ENCODE measurements at places on chromosomes 7 and 10.
A peak's percentile ranks its signal among the peaks of the same experiment; 100 is the strongest.

DNA sequence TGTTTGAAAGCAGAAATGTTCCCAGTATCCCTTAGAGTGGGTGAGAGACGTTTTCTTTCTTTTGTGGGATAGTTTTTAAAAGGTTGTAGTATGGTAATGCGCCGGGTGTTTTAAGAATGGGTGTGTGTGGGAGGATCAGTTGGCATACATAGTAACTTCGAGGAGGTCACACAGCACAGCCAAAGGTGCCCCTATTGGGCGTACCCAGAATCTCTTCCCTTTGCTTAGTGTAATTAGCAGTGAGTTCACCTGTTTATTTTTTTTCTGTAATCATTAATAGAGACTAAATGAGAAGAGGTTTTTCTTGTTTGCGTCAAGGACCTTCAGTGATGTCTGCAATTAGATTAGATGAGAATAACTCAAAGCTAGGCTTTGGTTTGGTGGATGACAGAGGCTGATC, 1.5 kb downstream of the PLEKHA8 start:
- DNase-seq: no peak

DNA sequence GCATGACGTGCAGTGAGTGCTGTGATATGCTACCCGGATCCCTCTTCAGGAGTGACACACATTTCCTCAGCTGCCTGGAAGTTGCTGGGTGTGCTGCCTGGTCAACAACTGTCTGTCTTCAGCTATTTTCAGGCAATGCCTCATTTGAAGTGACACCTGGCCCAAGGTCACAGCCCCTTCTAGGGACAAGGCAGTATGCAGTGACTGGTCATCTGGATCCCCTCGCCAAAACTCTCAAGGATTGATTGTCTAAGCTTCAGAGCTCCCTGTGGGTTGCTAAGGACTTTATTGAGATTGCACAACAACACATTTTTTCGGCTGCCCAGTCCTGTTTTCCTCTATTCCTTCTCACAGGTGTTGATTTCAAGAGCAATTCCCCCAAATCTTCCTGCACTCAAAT, 108.8 kb downstream of the GNAI1 start:
- DNase-seq: no peak

DNA sequence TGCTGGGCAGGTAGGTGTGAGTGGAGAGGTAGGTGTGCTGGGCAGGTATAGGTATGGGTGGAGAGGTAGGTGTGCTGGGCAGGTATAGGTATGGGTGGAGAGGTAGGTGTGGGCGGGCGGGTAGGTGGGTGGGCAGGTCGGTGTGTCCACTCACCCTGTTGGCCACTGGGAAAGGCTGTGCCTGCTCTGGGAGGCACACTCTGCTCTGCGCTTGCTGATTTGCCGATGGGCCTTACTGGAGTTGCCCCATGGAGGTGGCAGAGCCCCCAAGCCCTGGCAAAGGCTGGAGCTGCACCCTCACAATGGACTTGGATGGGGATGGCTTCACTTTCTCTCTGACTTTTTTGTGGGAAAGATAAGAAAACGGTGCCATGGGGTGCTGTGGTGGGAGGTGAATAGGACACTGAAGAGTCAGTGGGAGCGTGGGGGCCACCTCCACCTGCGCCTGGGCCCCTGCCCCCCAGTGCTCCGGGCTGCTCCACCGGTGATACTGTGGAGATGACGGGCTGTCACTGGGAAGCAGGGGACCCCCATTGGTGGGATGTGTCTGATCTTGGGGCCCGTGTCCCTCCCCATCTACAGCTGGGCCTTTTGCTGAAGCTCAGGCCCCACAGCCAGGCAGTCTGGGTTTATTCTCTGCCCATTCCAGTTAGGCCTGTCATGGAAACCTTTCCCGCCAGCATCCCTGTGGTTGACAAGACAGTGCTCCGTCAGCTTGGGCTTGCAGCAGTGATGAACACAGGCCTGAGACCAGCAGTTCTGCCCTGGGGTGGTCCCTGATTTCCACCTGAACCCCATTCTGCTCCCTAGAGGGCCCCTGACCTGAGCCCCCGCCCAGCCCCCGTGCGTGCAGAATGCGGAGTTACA, 75.0 kb downstream of the NKX6-2 start:
- DNase-seq: no peak

DNA sequence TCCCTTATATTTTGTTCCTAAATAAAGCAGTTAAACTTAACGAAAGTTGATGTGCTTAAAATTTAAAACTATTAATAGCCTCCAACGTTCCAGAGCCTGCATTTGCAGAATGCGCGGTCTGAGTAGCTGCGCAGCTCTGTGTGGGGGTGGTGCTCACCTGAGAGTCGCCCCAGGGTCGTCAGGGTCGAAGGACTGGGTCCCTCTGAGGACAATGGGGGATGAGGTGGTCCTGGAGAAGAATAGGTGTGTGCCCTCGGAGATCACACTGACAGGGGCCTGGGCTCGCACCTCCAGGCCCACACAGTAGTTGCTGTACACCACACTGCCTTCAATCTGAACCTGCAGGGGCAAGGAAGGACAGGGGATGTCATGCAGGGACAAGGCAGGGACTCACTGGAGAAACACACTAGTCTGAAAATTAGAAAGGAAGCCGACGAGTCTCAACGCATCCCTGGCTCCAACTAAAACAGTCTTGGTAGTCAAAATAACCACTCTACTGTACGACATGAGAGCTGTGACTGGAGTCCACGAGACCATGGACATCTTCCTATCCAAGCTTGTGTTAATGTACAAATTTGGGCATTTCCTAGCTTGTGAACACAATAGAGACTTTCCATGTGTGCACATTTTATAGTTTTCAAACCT, 54.4 kb downstream of the PKD1L1 start:
- no peak for DNase-seq

DNA sequence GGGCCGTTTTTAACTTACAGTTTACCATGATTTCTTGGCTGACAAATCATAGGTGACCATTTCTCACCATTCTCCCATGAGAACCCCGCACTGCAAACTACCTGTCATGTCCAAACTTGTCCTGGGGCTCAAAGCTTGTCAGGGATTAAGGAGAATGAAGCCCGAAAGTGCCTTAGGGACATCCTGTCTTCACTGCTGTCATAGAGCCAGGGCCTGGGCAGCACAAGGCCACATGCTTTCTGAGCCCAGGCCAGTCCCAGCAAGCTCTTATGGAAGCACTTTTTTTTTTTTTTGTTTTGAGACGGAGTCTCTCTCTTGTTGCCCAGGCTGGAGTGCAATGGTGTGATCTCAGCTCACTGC, 33.9 kb downstream of the CCM2 start:
- no peak for DNase-seq

GRCh38 chr7:80699045-80699638, 60.7 kb downstream of the CD36 start:
- DNase-seq: no peak

DNA sequence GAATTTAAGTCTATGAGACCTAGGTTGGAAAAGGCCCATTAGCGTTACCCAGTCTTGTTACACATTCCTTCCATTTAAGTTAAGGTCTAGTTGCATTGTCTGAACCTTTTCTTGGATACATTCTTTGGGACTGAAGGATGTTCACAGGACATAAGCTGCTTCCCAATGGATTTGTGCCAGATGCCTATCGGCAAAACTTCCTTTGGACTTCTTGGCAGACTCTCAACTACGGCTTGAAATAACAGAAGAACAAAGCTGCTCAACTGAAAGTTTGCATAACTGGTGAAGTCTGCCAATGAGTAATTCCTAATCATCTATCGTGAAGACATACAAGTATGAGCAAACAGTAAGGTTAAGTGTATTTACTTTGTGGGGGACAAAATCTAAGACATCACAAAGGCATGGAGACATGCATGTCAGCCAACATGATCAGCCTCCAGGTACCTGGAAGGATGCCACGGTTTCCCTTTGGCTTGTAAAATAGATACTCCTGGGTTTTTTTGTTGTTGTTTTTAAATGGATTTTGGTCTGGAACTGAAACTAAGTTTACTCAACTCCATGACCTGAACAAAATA, 35.4 kb downstream of the MALSU1 start:
- DNase-seq: no peak

DNA sequence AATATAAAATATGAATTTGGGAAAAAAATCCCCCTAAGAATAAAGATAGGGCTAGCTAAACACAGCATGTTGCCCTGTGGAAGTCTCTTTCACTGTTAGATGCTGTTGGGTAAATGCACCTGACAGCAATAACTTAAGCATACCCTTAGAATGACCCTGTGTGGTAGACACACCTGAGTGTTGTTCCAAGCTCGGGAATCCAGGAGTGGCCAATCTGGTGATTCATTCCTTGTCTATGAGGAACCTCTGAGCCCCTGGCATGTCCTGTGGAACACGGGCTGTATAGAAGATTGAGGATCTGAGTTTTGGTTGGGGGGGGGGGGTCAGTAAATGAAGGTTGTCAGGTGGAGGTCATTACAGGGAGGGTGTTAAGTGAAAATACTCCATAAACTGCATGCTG, 730.0 kb upstream of the IGFBP3 start:
- DNase-seq: no peak

DNA sequence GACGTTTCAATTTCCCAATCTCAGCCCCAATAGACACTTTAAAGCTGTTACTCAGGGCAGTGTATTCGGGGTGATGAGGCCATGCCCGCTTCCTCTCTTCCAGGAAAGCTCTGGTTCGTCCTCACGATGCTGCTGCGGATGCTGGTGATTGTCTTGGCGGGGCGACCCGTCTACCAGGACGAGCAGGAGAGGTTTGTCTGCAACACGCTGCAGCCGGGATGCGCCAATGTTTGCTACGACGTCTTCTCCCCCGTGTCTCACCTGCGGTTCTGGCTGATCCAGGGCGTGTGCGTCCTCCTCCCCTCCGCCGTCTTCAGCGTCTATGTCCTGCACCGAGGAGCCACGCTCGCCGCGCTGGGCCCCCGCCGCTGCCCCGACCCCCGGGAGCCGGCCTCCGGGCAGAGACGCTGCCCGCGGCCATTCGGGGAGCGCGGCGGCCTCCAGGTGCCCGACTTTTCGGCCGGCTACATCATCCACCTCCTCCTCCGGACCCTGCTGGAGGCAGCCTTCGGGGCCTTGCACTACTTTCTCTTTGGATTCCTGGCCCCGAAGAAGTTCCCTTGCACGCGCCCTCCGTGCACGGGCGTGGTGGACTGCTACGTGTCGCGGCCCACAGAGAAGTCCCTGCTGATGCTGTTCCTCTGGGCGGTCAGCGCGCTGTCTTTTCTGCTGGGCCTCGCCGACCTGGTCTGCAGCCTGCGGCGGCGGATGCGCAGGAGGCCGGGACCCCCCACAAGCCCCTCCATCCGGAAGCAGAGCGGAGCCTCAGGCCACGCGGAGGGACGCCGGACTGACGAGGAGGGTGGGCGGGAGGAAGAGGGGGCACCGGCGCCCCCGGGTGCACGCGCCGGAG, 2.6 kb downstream of the GJD4 start:
- no peak for DNase-seq

DNA sequence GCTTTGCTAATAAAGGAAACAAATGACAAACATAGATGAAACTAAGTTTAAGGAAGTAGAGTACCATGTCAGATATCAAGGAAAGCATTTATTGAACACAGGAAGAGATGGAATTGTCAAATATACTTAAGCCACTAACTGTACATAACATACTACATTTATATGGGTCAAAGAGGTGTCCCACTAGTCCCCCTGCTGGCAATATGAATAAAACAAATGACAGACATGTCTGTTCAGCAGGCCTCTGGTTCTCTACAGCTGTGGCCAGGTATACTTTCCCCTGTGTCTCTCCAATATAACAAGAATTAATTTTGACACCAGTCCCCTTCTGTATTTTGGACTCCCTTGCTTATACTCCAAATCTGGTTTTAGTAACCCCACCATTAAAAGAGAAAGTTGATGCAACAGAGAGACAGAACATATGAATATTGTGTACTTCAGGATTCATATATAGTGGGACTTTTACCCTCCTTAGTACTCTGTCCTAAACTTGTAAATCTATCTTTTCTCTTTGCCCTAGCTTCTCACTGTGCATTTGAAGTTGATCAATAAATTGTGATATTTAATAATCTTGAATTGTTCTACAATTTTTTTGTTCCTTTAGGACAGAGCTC, 42.9 kb downstream of the CD36 start:
- DNase-seq: peak; percentile 10

DNA sequence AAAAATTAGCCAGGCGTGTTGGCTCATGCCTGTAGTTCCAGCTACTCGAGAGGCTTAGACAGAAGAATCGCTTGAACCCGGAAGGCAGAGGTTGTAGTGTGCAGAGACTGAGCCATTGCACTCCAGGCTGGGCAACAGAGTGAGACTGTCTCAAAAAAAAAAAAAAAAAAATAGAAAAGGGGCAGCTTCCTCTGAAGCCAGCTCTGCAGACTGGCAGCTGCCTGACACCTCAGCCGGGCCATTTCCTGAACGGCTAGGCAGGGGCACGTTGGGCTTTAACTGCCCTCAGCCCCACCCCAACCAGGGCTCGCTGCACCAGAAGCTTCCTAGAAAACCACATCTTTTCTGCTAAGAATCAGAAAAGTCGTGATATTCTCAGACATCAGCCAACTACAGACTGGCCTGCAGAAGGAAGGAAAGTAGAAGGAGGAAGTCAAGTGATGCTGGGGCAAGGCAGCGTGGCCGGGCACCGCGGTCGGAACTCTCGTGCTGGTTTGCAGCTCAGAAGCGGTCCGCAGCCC, 38.0 kb downstream of the PRKAG2 start:
- no peak for DNase-seq

DNA sequence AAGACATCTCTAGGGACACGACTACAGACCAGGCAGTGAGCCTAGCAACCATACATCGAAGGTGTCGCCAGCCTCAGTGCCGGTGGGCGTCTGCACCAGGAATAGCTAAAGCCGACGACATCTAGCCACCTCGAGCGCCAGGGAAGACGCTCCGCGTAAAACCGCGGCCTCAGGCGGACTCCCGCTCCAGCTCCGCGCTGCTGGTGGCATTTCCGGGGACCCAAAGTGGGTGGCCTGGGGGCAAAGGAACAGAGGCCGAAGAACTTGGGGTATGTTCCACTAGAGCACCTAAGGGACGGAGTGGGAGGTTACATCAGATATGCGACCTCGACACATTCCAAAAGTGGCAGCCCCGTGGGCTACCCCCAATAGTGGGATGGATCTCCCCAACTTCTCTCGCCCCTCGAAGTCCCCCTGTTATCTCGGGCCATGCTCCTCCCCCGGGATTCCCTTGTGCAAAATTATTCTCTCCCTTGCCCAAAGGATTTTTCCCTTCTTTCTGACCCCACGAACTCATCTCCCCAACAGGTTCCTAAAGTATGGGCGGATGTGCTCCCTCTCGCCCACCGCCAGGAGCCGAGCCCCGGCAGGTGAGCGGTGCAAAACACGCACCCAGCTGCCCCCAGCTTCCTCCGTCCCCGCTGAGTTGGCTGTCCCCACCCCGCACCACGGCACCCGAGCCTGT, 1.2 kb downstream of the KCNMA1 start:
- DNase-seq: no peak

DNA sequence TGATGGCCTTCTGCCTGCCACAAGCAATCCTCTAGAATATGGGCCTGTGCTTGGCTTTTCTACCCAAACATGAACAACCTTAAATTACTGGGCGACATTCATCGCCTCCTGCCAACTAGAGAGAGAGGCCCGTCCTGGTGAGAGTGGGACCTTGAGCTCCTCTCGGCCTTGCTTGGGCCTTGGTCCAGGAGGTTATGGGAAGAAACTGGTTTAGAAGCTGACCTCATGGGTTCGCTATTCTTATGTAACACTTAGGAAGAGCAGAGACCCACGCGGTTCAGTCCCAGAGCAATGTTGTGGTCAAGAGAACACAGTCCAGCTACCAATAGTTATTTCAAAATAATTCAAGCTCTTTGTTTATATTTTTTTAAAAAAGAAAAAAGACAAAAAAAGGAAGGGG, 176.3 kb upstream of the ZNF32 start:
- DNase-seq: no peak

GRCh38 chr7:27102581-27103442, at the start of gene HOXA2:
TSS of gene HOXA2 (minus strand) at chr7:27102683. CDS start at chr7:27102500, 183 bp downstream.
- no peak for DNase-seq

Data from endothelial cell (in vitro differentiated cells).